ENCODE measurements at places on chromosomes 16 and 17. TPM values are rescaled to one million over a fixed set of nuclear protein-coding genes. Genes with fewer than 3 reads are reported as not detected.

Gene PERCC1
- polyA plus RNA-seq, result 3.4 TPM

Gene KRTAP9-8
- polyA plus RNA-seq, result not detected

Gene SSTR5
- not detected for polyA plus RNA-seq

Gene PRRT2
- 9.0 TPM for polyA plus RNA-seq

Gene ITGAX
- 1.9 TPM for polyA plus RNA-seq

Gene PRSS22
- 13.4 TPM for polyA plus RNA-seq

Gene SCNN1B
- 2.4 TPM for polyA plus RNA-seq

Gene HSD11B2
- polyA plus RNA-seq, result 36.9 TPM

Measured in left lung (tissue), 14 donors.